Mesothelial cell of epicardium (in vitro differentiated cells): ENCODE measurements at places on chromosomes 6 and 20. TPM values are rescaled to one million over a fixed set of nuclear protein-coding genes. Genes with fewer than 3 reads are reported as not detected.
A peak's percentile ranks its signal among the peaks of the same experiment; 100 is the strongest.

- no peak for DNase-seq
- peak overlapping the region; percentile 45 for H3K27ac ChIP-seq
- peaks cover 19% of the 10 kb centered on the region for H3K4me1 ChIP-seq
- no peak overlapping the region for H3K4me3 ChIP-seq
- no peaks in the 10 kb centered on the region for H3K36me3 ChIP-seq
Observed at GRCh38 chr6:134707342-134708031, 242.4 kb downstream of the ALDH8A1 start.

Gene MAS1
- not detected in 3 replicates for total RNA-seq

- H3K27ac ChIP-seq = peak overlapping the region; percentile 82
- peak overlapping the region; percentile 81 for H3K4me3 ChIP-seq
- peaks cover 81% of the 10 kb centered on the region for H3K4me1 ChIP-seq
- H3K36me3 ChIP-seq = peaks cover 8% of the 10 kb centered on the region
- no peak for DNase-seq
Observed at GRCh38 chr6:33427585-33428223, 7.8 kb downstream of the SYNGAP1 start.

DNA sequence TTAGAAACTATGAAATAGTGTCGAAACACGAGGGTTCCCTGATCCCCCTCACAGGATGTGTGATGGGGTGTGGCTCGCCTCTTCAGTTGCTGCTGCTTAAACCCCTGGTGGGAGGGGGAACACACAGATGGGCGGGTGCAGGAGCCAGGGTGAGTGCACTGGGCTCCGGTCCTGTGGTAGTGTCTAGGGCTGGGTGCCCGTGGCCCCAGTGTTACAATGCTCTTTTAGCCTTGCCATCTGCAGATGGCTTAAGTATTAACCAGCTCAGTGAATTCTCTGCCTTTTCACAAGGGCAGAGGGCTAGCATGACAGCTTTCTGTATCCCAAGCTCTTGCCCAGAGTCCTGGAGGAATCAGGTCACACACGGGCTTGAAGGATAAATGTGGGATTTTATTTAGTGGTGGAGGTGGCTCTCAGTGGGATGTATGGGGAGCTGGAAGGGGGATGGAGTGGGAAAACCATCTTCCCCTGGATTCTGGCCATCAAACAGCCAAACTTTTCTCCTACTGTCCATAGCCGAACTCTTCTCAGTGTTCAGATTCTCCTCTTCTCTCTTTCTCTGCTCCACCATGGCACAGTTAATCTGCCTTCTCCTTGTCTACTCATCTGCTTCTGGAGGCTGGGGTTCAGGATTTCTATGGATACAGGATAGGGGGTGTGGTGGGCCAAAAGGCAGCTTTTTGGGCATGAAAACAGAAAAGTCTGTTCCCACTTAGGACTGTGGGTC, 659.0 kb downstream of the EPM2A start:
- H3K27ac ChIP-seq = no peak overlapping the region
- H3K36me3 ChIP-seq = no peaks in the 10 kb centered on the region
- H3K4me1 ChIP-seq = no peaks in the 10 kb centered on the region
- H3K27me3 ChIP-seq = no peaks in the 10 kb centered on the region
- DNase-seq = no peak

Gene FKBP1A
- 130 to 135 TPM (median 132 TPM) in 3 replicates for total RNA-seq

DNA sequence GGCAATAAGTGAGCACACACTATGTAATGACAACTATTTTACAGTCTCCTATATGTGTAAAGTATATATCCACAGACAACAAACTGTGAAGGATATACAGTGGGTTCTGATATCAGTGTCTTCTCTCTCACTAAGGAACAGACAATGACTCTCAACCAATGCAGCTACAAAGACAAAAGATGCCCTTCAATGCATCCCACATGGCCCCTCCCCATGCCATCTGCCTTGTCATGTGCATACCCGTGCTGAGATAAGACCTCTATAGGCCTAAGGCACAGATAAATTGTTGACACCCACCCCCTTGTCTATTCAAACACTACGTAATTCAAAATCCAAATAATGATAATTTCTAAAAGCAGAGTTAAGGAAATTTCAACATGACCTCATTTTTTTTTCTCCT, 1123.5 kb upstream of the MAP3K7 start:
- peaks cover 4% of the 10 kb centered on the region for H3K27me3 ChIP-seq
- DNase-seq = no peak
- no peak overlapping the region for H3K4me3 ChIP-seq
- H3K36me3 ChIP-seq = no peaks in the 10 kb centered on the region
- no peaks in the 10 kb centered on the region for H3K4me1 ChIP-seq

Gene SAPCD1
- total RNA-seq = 8.7 to 12.8 TPM (median 11.6 TPM) in 3 replicates

Gene RBM38
- 23.8 to 25.6 TPM (median 25.3 TPM) in 3 replicates for total RNA-seq

Gene ADGRF1
- 1.4 to 2.2 TPM (median 1.6 TPM) in 3 replicates for total RNA-seq

DNA sequence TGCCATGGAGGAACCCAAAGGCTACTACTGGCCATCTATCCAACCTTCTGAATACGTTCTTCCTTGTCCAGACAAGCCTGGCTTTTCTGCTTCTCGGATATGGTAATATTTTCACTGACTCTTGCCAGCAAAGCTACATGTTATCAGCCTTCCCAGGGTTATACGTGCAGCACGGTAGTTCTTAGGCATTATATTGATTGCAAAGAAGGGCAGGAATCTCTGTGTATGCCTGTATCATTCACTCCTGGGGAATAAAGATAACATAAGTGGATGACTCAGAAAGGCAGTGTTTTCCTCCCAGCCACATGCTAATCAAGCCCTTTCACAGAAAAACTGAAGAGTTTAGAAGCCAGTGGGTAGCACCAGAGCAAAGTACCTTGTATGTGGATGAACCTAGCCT, 98.7 kb downstream of the ADGRG6 start:
- peaks cover 4% of the 10 kb centered on the region for H3K36me3 ChIP-seq
- H3K4me3 ChIP-seq = no peak overlapping the region
- no peak overlapping the region for H3K27ac ChIP-seq
- no peak for DNase-seq
- H3K4me1 ChIP-seq = peaks cover 13% of the 10 kb centered on the region

DNA sequence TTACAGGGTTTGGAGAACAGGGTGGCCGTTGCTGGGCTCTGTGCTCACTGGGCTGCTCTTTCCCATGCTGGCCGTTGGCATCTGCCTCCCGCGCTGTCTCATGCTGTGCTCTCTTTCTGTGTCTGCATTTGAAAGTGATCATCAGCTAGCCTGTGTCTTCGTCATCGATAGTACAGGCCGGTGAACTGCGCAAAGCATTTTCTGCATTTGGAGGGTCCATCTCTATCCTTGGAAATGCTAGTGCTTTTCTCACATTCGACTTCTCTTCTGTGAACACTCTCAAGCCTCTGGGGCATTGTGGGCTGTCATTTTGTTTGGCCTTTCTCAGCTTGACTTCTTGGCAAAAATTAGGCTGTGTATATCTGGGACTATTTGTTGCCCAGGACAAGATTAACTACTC, 6.8 kb upstream of the SNHG17 start:
- no peaks in the 10 kb centered on the region for H3K36me3 ChIP-seq
- DNase-seq = no peak
- peaks cover 28% of the 10 kb centered on the region for H3K27me3 ChIP-seq

GRCh38 chr6:70315079-70315751, 12.3 kb upstream of the COL9A1 start:
- H3K27me3 ChIP-seq = peaks cover 13% of the 10 kb centered on the region
- DNase-seq = no peak
- H3K36me3 ChIP-seq = no peaks in the 10 kb centered on the region

Gene PRDM1
- total RNA-seq = 1.5 to 2.3 TPM (median 1.9 TPM) in 3 replicates

Gene ABHD12
- total RNA-seq = 47.1 to 58.0 TPM (median 51.7 TPM) in 3 replicates

Gene ZSCAN23
- total RNA-seq = 10.4 to 13.9 TPM (median 13.5 TPM) in 3 replicates

Gene HLA-DOA
- 4.8 to 6.1 TPM (median 5.8 TPM) in 3 replicates for total RNA-seq

Gene C6orf136
- 12.0 to 15.8 TPM (median 15.0 TPM) in 3 replicates for total RNA-seq
